ENCODE measurements at places on chromosomes 1 and 21.

DNA sequence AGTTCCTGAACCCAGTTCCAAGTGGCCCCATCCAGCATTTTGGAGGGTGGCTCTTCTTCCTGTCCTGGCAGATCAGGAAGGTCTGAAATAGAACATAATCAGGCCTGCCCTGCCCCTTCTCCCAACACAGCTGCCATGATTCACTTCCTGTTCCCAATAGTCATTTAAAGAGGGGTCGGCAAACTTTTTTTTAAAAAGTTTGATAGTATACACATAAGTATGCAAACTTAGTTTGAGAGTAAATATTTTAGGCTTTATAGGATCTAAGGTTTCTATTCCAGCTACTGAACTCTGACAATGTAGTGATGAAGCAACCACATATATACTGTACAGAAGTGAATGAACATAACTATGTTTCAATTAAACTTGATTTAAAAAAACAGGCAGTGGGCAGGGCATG lies 66.4 kb downstream of the LUZP1 start:
- peak overlapping the region; percentile 49 for H3K27ac ChIP-seq
- H3K27me3 ChIP-seq: no peaks in the 10 kb centered on the region
- no peak for DNase-seq

- peak overlapping the region; percentile 93 for H3K4me3 ChIP-seq
- peaks cover 35% of the 10 kb centered on the region for H3K4me1 ChIP-seq
- H3K27ac ChIP-seq: peak overlapping the region; percentile 98
- peaks cover 46% of the 10 kb centered on the region for H3K36me3 ChIP-seq
- H3K27me3 ChIP-seq: no peaks in the 10 kb centered on the region
- no peak for DNase-seq
These were observed 1.9 kb downstream of the PSMB4 start for GRCh38 chr1:151401125-151401788.

- peaks cover 87% of the 10 kb centered on the region for H3K4me1 ChIP-seq
- H3K4me3 ChIP-seq: no peak overlapping the region
- no peak for DNase-seq
- peaks cover 8% of the 10 kb centered on the region for H3K36me3 ChIP-seq
- H3K27ac ChIP-seq: no peak overlapping the region
- no peaks in the 10 kb centered on the region for H3K27me3 ChIP-seq
These were observed 74.6 kb upstream of the IPO9 start for GRCh38 chr1:201754353-201754752.

DNA sequence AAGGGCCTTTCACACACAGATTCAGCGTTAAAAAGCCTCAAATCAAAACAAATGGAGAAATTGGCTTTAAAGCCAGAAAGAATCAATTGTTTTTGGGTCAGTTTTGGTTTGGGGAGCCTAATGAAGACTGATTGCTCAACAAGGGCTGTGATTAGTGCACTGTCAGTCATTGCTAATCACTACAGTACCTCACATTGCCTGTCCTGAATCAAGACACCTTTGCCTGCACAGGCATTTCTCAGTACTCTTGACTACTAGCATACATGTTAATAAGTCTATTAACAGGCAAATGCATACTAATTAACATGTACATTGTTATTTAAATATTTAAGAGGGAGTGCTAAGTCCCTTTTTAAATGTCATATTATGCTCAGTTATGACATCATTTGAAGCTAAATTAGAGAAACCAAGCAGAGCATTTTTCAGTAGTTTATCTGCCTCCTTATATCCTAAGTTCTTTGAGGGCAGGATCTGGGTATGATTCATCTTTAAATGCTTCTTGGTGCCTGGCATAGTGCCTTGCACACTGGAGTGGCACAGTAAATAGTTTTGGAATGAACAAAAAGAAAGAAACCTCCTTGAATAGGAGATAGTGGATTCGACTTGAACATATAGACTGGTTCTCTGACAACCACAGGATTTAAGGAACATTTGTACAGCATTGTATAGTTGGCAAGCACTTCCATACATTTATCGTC lies 25.8 kb upstream of the CCN1 start:
- peaks cover 16% of the 10 kb centered on the region for H3K36me3 ChIP-seq
- peaks cover 14% of the 10 kb centered on the region for H3K4me1 ChIP-seq
- no peak for DNase-seq
- H3K4me3 ChIP-seq: no peak overlapping the region

GRCh38 chr21:30126576-30126975 lies 40.0 kb downstream of the CLDN17 start:
- no peaks in the 10 kb centered on the region for H3K27me3 ChIP-seq
- DNase-seq: no peak
- H3K4me1 ChIP-seq: no peaks in the 10 kb centered on the region

- no peak overlapping the region for H3K4me3 ChIP-seq
- H3K4me1 ChIP-seq: peaks cover 13% of the 10 kb centered on the region
- H3K27me3 ChIP-seq: no peaks in the 10 kb centered on the region
- DNase-seq: no peak
These were observed 3.6 kb downstream of the C1orf174 start for GRCh38 chr1:3896396-3897000.

GRCh38 chr1:34231441-34231840 lies 54.7 kb downstream of the C1orf94 start:
- H3K27ac ChIP-seq: no peak overlapping the region
- H3K4me1 ChIP-seq: no peaks in the 10 kb centered on the region
- no peak overlapping the region for H3K4me3 ChIP-seq
- H3K36me3 ChIP-seq: no peaks in the 10 kb centered on the region

DNA sequence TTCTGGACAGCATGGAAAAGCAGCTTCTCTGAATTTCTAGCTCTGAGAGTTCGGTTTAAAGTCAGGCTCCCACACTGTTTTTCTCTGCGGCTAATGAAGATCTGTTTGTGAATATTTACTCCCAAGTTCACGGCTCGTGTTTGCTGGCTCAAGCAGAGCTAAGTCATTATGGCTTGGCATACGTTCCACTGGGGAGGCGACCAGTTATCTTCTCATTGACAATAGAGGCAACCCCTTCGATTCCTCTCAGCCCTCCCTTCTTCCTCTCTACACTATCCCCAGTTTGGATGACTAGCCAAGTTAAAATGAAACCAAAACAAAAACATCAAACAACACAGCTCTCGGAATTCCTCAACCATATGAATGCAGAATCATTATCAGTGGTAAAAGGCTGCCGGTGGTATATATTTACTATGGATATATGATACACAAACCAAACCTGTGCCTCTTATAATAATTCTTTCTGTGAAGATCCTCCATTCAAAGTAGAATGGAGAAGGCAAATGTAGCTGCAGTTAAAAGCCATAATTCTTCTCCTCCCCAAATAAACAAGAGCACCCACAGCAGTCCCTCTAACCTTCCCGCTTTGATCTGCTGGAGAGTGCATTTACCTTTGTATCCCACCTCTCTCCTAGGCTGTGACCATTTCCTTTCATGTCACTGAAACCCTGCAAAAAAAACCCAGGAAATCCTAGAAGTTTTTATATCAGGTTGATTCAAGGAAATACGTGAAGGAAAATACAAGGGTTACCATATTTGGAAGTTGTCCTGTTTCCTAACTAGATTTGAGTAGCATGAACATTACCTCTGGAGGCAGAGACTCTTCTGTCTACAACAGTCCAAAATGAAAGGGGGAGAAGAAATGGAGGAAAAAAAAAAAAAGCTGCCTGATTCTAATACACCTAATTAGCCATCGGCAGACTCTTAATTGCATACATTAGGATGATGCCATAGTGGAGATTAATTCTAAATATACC lies 108.3 kb upstream of the USH2A start:
- no peaks in the 10 kb centered on the region for H3K36me3 ChIP-seq
- no peak for DNase-seq
- no peak overlapping the region for H3K4me3 ChIP-seq
- H3K4me1 ChIP-seq: peaks cover 15% of the 10 kb centered on the region
- no peaks in the 10 kb centered on the region for H3K27me3 ChIP-seq

DNA sequence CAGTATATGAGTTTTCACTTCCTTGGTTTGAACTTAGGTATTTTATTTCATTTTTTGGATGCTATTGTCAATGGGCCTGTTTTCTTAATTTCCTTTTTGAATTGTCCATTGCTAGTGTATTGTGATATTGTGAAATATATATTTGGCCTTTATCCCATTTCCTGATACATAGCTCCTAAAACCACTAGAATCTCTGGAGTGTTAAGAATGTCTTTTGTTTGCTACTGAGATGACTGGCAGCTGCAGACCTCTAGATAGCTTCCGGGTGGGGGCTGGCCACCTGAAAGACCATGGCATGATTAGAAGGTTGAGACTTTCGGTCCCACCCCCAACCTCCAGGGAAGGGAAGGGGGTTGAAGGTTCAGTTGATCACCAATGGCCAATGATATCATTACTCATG lies 245.4 kb downstream of the KCNJ6 start:
- DNase-seq: no peak
- H3K4me1 ChIP-seq: no peaks in the 10 kb centered on the region
- H3K27ac ChIP-seq: no peak overlapping the region
- no peak overlapping the region for H3K4me3 ChIP-seq
- H3K36me3 ChIP-seq: no peaks in the 10 kb centered on the region
- H3K27me3 ChIP-seq: peaks cover 58% of the 10 kb centered on the region

GRCh38 chr1:234368320-234369032 lies 4.8 kb upstream of the COA6 start:
- DNase-seq: no peak
- no peak overlapping the region for H3K27ac ChIP-seq
- no peaks in the 10 kb centered on the region for H3K36me3 ChIP-seq
- H3K27me3 ChIP-seq: peaks cover 51% of the 10 kb centered on the region

DNA sequence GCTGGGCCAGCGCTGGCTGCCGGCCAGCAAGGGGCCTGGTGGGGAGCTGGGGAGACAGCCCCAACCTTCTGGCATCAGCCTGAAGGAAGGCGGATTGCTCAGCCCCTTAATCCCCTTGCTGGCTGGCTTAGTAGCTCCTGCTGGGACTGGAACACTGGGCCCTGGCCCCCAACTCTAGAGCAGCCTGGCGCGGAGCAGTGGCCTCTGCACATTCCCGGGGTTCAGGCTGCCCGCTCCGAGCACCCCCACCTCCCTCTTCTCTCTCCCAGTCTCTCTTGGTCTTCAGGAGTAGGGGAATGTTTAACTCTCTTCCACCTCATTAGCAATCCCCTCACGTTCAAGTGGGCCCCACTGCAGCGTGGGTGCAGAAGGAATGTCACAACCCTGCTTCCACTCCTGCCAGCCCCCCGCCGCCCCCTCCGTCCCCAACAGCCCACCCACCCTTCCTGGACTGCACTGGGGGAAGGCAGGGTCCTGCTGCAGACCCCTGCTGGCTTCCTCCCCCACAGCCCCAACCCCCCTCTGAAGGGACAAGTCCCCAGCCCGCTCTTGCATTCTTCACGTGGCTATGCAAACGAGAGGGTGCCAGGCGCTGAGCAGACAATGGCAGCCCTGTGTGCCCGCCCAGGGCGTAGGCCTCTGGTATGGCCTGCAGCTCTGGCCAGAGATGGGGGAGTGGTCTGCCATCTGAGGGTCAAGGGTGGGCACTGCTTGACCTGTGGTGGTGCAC lies 980 bp upstream of the CLDN19 start:
- H3K4me3 ChIP-seq: no peak overlapping the region
- DNase-seq: no peak
- peaks cover 10% of the 10 kb centered on the region for H3K36me3 ChIP-seq
- H3K4me1 ChIP-seq: peaks cover 52% of the 10 kb centered on the region
